ENCODE measurements at places on chromosomes 11 and 22.

DNA sequence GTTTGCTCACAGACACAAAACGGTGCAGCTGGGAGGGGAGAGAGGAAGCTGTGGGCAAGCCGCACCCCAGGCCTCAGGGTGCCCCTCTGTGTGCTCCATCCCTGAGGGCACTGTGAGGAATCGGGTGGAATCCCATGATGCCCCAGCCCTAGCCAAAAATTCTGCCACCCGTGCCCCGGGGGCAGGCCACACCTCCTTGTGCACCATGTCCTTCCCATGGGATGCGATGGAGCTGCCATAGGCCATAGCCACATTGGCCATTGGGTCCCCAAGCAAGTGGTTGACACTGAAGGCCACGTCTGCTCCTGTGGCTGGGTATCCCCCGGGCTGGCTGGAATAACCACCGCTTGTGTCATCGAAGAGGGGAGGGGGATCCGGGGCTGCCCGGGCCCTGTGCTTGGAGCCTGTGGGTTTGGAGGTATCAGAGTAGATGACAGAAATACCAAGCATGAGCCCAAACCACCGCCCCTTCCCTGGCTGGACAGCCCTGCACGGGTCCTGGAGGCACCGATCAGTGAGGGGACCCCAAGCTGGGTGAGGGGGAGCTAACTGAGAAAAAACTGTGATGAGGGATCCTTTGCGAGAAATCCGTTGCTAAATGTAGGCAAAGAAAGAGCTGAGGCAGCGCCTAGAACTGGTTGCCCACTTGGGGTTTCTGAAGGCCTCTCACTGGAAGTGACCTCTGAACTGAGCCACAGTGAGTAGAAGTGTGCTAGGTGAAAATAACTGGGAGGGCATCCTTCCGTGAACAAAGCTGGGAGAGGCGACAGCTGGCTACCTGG is 863 bp downstream of the YIF1A start:
- DNase-seq = no peak

DNA sequence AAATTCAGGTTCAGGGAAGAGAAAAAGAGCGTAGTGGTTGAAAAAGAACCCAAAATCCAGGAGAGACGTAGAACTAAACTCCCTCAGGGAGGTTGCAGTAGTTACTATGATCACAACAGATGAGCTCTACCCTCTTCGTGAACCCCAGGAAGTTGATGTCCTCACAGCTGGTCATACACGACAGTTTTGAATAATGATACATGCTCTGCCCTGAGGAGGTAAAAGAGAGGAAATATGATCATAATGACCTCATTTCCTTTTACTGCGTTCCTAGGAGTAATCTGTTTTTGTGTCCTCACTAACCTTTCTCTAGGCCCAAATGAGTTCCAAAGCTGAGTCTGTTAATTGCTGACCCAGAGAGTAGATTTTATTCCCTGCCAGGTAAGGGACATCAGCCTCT is 1.3 kb downstream of the PATE2 start:
- DNase-seq = no peak

DNA sequence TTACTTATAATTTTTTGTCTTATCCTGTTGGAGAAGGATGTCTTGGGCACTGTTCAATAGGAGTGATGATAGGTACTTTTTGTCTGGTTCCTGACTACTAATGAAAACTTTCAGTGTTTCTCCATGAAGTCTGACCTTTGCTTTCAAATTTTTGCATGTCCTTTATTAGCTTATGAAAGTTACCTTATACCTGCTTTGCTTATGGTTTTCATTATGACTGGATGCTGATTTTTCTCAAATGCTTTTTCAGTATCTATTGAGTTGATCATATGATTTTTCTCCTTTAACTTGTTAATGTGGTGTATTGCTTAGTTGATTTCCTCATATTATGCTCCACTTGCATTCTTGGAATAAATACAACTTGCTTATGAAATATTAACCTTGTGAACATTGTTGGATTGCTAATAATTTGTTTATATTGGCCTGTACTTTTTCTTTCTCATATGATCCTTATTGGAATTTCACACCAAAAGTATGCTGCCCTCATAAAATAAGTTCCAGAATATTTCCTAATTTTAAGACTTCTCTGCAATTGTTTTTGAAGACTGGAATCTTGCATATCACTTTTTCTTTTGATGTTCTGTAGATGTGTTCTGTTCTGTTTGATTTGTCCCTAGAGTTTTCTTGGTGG is 85.0 kb upstream of the SC5D start:
- no peak for DNase-seq

DNA sequence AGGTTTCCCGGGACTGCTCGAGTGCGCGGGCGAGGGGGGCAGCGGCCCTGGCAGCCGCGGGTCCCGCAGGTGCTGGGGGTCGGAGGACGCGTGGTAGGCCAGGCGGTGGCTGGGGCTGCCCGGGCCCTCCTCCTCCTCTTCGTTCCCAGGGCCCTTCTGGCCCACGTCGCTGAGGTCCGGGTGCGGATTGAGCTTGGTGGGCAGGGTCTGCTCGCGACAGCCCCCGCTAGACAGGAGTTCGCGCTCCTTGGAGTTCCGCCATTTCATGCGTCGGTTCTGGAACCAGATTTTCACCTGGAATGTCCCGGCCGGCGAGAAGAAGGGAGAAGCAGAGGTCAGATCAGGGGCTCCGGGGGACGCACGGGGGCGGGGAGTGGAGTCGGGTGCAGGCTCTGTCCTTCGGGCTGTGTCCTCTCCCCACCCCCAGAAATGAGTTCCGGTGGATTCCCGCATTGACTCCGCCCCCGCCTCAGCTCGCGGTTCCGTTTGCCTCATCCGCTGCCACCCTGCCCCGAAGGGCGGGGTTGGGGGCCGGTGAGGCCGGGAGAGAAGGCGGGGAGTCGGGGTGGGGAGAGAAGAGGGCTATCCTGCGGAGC is 3.9 kb downstream of the DBX1 start:
- no peak for DNase-seq

GRCh38 chr11:82557274-82557673 is 176.4 kb downstream of the FAM181B start:
- no peak for DNase-seq

- no peak for DNase-seq
Observed at GRCh38 chr11:130391711-130392110, 36.7 kb downstream of the ADAMTS8 start.

- DNase-seq = no peak
Observed at GRCh38 chr11:65445604-65446445, 23.2 kb downstream of the NEAT1 start.

Measured in NCI-H460 (cell line).